ENCODE measurements at places on chromosomes 7 and 10.

- DNase-seq = no peak
- H3K27me3 ChIP-seq = no peaks in the 10 kb centered on the region
- H3K4me3 ChIP-seq = no peak overlapping the region
- H3K4me1 ChIP-seq = no peaks in the 10 kb centered on the region
- no peaks in the 10 kb centered on the region for H3K36me3 ChIP-seq
Measured at GRCh38 chr7:77315182-77315591, 101.0 kb downstream of the GSAP start.

DNA sequence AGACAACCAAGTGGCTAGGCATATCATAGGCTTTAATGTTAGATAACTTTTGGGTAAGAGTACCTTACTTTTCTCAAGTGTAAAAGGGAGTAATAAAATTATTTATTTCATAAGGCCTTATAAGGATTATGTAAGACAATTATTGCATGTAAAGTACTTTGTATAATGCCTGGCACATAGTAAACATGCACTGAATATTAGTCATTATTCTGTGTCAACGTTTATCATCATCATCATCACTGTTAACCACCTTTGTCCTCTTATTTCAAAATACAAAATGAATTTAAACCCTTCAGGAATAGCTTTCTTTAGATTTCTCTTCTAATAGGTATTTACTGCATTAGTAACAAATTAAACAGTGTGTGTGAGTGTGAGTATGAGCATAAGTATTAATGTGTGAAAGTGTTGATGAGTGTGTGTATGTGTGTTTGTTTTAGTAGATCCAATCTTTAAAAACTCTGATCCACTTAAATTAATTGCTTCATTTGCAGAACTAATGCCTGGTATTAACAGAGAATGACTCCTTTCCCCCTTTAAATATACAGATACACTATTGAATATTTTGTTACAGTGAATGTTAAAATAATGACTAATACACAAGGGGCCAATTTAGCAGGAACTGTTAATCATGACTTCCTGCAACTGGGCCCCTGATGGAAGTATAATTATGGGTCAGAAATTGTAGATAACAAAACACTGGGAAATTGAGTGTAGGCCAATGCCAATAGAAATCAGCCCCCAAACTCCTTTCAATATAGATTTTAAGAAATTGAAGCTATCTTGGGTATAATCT, 213.3 kb upstream of the FZD8 start:
- no peaks in the 10 kb centered on the region for H3K36me3 ChIP-seq
- H3K27ac ChIP-seq = no peak overlapping the region
- no peaks in the 10 kb centered on the region for H3K4me1 ChIP-seq
- H3K4me3 ChIP-seq = no peak overlapping the region
- no peak for DNase-seq
- no peaks in the 10 kb centered on the region for H3K27me3 ChIP-seq

DNA sequence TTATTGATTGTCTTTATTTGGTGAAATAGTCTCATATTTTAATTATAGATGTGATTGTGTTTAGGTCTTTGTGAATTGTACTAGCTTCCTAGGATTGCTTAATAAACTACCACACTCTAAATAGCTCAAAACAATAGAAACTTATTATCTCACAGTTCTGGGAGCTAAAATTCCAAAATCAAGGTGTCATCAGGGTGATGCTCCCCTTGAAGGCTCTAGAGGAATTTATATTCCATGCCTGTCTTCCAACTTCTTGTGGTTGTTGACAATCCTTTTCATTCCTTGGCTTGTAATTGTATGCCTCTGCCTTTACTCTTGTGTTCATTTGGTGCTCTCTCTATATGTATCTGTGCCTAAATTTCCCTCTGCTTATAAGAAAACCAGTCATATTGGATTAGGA, 155.3 kb upstream of the AKR1E2 start:
- no peak for DNase-seq
- no peaks in the 10 kb centered on the region for H3K27me3 ChIP-seq
- H3K4me3 ChIP-seq = no peak overlapping the region
- H3K4me1 ChIP-seq = no peaks in the 10 kb centered on the region
- H3K27ac ChIP-seq = no peak overlapping the region
- H3K36me3 ChIP-seq = no peaks in the 10 kb centered on the region

- no peak for DNase-seq
- H3K27me3 ChIP-seq = no peaks in the 10 kb centered on the region
- H3K4me3 ChIP-seq = no peak overlapping the region
Measured at GRCh38 chr7:33550979-33551378, 354.4 kb upstream of the BMPER start.

- H3K27ac ChIP-seq = no peak overlapping the region
- no peaks in the 10 kb centered on the region for H3K4me1 ChIP-seq
- no peaks in the 10 kb centered on the region for H3K36me3 ChIP-seq
- DNase-seq = no peak
- H3K27me3 ChIP-seq = no peaks in the 10 kb centered on the region
Measured at GRCh38 chr7:98810153-98810802, 59.5 kb downstream of the TMEM130 start.

DNA sequence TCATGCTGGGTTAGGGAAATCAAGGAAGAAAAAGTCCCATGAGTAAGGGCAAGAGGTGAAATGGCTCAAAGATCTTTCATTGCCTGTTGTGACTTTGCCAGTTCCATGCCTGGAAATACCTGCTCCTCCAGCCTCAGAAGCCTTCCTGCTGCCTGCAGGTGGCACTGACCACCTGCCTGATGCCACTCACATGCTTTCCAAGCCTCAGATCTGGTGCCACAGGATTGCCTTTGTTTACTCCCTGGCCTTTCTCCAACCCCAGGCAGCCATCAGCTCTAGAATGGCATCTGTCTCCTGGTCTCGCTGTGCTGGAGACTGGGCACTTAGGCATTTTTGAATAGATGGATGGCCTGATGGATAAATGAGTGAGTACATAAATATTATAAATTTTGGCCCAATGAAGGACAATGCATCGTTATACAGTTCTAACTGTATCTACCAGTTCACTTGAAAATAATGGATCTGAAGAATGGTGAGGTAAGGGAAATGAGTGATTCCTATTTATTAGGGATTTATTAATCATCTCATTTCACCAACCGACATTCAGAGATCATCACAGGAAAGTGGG, 657.2 kb downstream of the INHBA start:
- peak; percentile 55 for DNase-seq
- H3K27me3 ChIP-seq = no peaks in the 10 kb centered on the region
- H3K4me1 ChIP-seq = no peaks in the 10 kb centered on the region
- H3K4me3 ChIP-seq = no peak overlapping the region

DNA sequence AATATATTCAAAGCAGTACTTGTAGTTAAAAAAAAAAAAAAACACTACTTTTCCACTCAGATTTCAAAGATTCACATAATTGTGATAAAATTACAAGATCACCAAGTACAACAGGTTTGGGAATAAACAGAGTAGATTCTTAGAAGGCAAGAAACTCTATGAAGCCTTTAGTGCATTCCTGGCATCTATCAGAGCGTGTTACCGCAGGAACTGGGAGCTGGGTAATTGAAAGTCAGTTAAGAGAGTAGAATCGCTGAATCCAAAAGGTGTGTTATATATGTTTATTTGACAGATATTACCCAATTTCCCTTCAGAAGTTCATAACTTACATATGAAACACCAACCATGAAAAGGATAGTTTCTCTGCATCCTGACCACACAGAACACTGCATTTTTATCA, 159.2 kb upstream of the PLXNA4 start:
- H3K36me3 ChIP-seq = no peaks in the 10 kb centered on the region
- no peaks in the 10 kb centered on the region for H3K27me3 ChIP-seq
- DNase-seq = no peak
- H3K27ac ChIP-seq = no peak overlapping the region
- no peaks in the 10 kb centered on the region for H3K4me1 ChIP-seq
- H3K4me3 ChIP-seq = no peak overlapping the region

Data from body of pancreas (tissue), 4 donors.